ENCODE measurements at places on chromosomes 7 and 10. TPM values are rescaled to one million over a fixed set of nuclear protein-coding genes. Genes with fewer than 3 reads are reported as not detected.
A peak's percentile ranks its signal among the peaks of the same experiment; 100 is the strongest.

HNRNPH3 gene
- polyA plus RNA-seq = 167 TPM

PHYH gene
- polyA plus RNA-seq = 52.8 TPM

TUBAL3 gene
- polyA plus RNA-seq = not detected

PLEKHA8 gene
- 11.4 TPM for polyA plus RNA-seq

ZNF22 gene
- polyA plus RNA-seq = 39.4 TPM

GNAT3 gene
- polyA plus RNA-seq = not detected

ANKRD30A gene
- polyA plus RNA-seq = not detected

MPLKIP gene
- polyA plus RNA-seq = 20.4 TPM

UCMA gene
- polyA plus RNA-seq = not detected

EPHB4 gene
- polyA plus RNA-seq = 47.2 TPM

NPTX2 gene
- 6.9 TPM for polyA plus RNA-seq

LDB3 gene
- 907 TPM for polyA plus RNA-seq

- DNase-seq = no peak
These were observed 4.2 kb downstream of the SMARCD3 start for GRCh38 chr7:151244196-151244840.

- no peak for DNase-seq
These were observed 170.1 kb downstream of the BBS9 start for GRCh38 chr7:33299425-33299824.

DNA sequence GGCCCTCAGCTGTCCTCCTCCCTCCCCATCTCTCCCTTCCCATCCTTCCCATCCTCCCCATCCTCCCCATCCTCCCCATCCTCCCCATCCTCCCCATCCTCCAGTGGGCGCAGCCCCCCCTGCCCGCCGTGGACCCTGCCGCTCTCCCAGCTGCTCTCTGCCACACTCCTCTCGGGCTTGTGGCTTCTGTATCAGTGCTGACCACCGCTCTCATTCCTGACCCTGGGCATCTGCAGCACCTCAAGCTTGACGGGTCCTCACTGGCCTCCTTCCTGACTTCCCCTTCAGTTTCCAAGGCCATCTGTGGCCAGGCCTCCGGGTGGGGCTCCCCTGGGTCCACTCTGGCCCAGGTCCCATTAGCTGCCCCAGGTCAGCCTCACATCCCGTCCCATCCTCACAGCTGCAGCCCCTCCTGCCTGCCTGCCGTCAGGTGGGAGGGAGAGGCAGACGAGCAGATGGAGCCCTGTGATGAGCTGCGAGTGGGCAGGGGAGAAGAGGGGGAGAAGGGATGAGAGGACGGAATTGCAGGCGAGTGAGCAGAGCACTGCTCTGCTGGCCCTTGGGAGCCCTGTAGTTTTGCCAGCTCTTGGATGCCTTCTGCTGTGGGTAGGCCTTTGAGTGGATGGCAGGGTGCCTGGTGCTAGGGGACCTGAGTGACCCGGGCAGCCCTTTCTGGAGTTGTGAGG lies 35.7 kb downstream of the LHPP start:
- no peak for DNase-seq

- no peak for DNase-seq
These were observed 5.7 kb upstream of the CXCL12 start for GRCh38 chr10:44390585-44391072.

- DNase-seq = no peak
These were observed 30.2 kb downstream of the C10orf71 start for GRCh38 chr10:49329146-49329505.

DNA sequence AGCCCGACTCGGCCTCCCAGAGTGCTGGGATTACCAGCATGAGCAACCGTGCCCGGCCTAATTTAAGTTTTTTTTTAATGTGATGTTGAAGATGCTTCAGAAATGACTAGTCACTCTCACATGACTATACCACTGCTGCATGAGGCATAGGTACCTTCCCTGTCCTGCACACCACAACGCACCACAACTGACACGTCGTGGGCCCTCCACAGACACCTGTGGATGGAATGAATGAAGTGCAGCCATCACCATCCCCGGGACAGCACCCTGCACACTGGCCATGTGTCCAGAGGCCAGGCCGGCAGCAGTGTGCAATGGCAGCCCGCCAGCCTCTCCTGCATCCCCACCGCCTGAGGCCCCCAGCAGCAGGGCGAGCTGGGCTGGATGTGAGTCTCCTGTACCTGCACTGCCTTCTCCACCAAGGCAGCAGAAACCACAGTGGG lies 55.1 kb downstream of the VOPP1 start:
- DNase-seq = no peak

GRCh38 chr10:49149881-49150280 lies 16.1 kb upstream of the FAM170B start:
- DNase-seq = no peak

GRCh38 chr7:66696774-66697191 lies 43.8 kb upstream of the RABGEF1 start:
- peak; percentile 29 for DNase-seq

DNA sequence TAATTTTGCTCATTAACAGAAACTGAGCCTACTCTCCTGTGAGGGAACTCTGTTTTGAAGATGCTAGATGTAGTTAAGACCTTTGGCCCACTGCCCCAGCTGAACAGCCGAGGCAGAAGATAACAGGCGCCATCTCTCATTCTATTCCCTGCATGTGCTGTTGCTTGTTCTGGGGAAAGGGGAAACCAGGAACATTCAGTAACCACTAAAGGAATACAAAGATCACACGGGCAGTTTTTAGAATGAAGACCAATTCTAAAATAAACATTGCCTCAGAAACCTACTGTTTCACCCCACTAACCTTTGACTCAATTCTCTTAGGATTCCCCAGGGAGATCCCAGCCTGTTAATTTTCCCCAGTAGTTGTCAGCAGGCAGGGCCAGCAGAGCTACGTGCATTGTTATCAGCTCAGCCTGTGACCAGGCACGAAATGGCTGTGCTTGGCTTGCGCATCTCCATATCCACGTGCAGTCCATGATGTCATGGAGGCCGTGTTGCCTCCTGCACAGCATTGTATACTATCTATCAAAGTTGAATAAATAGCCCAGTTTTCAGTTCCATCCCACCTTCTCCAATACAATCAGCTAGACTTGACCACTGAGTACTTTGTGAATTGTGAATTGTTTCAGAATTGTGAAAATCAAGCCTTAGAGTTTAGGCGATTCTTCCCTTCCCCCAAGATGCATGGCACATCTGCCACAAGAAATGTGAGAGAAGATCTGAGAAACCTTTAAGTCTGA lies 36.0 kb downstream of the ANK3 start:
- DNase-seq = no peak

- no peak for DNase-seq
These were observed 15.7 kb upstream of the ADRB1 start for GRCh38 chr10:114027951-114028350.

- no peak for DNase-seq
These were observed 130.6 kb downstream of the STRA8 start for GRCh38 chr7:135364206-135364605.

DNA sequence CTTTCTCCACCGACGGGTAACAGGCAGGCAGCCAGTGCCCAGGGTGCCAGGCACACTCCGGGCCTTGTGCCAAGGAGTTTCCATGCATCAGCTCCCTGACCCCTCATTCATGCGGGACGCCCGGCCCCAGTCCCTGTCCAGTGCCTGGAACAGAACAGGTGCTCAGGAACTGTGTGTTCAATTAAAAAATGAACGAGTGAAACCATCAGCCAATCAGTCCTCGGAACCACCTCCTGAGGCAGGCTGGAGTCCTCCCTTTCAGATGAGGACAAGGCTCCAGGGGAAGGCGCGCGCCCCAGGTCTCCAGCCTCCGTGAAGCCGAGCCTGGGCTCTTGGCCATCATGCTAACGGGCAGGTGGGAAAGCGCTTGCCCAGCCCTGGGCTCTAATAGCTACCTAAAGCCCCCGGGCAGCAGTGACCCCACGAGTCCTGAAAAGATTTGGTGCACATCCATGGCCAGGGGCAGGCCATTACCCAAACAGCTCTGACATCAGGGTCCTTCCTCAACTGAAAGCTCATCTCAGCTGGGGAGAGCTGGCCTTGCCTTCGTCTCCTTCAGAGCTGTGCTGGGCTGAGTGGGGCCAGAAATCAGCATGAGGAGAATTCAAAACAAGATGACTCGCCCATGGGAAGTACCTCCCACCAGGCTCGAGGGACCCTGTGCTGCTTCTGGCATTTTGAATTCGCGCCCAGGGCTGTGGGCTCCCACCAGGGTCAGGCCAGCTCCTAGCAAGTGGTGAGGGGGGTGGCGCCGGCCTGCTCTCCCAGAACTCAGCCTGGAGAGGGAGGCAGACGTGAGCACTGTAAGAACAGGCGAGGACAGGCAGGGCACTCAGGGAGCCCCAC lies 200.5 kb downstream of the MAD1L1 start:
- no peak for DNase-seq

DNA sequence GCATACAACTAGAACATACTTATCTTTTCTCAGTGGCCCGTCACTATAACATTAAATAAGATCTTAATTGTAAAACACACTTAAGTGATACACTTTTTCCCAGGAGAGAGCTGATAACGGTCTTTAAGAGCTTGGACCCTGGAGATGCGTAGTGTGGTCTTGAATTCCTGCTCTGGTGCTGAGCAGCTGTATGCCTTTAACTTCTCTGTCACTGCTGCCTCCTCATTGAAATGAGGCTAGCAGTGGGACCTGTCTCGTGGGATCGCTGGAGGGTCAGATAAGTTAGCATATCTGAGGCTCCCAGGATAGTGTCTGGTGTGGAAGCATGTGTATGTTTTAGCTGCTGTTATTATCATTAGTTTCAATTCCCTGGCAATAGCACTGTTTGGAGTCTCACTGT lies 194.9 kb downstream of the SDK1 start:
- no peak for DNase-seq

- DNase-seq = no peak
These were observed 114.4 kb upstream of the AOAH start for GRCh38 chr7:36838616-36839225.

GRCh38 chr7:86975449-86975848 lies 84.0 kb downstream of the ELAPOR2 start:
- no peak for DNase-seq

GRCh38 chr7:91812388-91812787 lies 68.1 kb downstream of the MTERF1 start:
- no peak for DNase-seq

GRCh38 chr10:86595496-86595895 lies 58.9 kb upstream of the OPN4 start:
- DNase-seq = no peak

DNA sequence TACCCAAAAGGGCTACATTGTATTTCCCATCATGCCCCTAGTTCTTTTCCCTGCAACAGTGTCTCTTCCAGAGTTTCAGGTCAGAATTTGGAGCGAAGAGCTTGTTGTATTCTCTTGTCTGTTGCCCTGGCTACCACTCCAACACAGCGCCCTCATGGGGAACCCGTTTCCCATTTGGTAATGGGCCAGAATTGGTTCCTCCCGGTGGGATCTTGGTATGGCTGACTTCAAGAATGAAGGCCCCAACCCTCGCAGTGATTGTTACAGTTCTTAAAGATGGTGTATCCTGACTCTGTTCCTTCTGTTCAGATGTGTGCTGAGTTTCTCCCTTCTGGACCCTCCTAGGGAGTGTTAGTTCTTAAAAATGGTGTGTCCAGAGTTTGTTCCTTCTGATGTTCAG lies 110.5 kb upstream of the ZNF32 start:
- no peak for DNase-seq

DNA sequence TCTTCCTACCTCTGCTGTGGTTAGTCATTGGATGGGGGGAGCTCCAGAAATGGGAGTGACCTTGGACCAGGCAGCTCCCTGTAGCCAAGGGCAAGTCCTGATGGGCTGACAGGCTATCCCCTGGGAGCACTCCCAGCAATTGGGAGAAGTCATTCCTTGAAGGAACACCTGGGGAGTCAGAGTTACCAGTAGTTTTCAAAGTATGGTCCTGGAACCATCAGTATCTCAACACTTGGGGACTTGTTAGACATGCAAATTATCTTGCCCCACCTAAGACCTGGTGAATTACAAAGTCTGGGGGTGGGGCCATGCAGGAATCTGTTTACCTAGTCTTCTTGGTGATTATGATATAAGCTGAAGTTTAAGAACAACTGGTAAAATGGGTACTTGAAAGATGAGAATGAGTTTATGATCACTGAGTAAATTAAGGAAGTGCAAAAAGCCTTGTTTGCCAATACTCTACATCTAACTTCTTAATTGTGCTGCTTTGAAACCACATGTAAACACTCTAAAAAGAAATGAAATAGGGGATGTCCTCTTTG lies 287.3 kb upstream of the LRRN3 start:
- DNase-seq = no peak

GRCh38 chr7:98133621-98134303 lies 27.1 kb downstream of the LMTK2 start:
- DNase-seq = no peak

Measured in hindlimb muscle (tissue), 1 donor.